Stimulated activated CD4-positive, alpha-beta T cell treated with anti-CD3 and anti-CD28 coated beads, Interleukin-1b, Interleukin-23, amount 100 ng/mL, for 24 hours (primary cell): ENCODE measurements at places on chromosomes 13 and 19.

DNA sequence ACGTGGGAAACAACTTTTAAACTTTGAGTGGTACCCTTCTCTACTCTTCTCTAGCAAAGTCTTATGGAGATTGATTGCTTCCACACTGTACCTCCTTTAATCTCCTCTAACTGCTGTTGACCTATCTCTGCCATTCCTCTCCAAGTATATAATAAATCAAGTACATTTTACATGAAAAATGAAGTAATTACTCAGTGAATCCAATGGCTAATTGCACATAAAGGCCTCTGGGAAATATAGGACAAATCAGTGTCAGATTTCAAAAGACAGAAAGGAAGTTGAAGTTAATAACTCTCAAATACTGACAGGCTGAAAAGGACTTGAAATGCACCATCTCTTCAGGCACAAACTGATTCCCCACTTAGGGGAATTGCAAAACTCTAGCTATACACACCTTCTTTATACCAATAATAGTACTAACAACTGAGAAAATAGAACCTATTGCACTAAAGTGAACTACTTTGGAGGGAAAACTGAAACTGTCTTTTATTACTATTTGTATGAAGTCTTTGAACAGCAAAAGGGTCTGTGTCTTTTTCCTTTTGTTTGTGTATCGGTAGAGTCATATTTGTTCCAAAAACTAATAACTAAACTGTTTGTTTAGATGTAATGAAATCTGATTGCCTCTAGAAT is 701.1 kb downstream of the PCDH9 start:
- DNase-seq: no peak

- no peak for DNase-seq
These were observed 152.1 kb downstream of the DACH1 start for GRCh38 chr13:71714802-71715375.

GRCh38 chr13:86907156-86907555 is 764.0 kb upstream of the SLITRK5 start:
- DNase-seq: no peak

DNA sequence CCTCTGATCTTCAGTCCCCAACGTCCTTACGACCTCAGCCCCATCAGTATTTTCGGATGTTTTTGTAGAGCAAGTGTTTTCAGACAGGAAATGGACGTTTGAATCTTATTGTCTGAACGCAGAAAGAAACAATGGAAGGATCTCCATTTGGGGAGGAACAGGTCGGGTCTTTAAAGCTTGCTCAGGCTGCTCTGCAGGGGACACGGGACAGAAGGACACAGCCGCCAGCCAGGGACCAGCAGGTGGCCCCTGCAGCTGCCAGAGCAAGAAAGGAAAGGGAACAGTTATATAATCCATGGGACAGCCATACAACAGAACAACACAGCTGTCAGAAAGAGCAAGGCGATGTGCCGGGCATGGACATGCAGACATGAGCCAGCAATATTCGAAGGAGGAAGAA is 18.5 kb upstream of the IGLON5 start:
- no peak for DNase-seq

DNA sequence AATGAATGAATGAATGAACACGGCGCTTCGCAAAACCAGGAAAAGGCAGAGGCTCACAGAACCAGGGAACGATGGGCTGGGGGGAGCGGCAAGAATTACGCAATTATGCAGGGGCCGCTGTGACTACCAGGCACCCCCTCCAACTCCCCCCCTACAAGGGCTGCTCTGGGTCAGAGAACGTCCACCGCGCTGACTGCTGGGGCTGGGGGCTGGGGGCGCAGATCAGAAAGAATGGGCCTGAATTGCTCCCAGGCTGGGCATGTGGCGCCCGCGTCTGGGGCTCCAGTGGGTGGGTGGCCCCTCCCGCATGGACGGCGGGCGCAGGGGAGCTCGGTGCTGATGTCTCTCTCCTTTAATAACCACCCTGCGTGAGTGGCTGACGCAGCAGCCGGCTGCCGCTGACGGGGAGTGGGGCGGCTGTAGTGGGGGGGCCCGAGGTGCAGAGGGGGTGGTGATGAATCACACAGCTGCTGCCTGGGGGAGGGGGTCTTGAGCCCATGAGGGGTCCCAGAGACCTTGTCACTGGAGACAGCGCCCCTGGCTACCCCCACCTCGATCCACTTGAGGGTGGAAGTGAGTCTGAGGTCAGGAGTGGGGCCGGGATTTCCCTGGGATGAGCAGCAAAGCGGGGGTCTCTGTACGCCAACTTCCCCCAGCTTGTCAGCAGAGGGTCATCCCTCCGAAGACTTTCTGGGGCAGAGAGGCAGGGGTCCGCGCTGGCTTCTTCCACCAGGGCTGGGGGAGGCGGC is 1.5 kb upstream of the CIRBP start:
- no peak for DNase-seq

GRCh38 chr13:110590577-110590976 is 24.8 kb upstream of the NAXD start:
- no peak for DNase-seq

DNA sequence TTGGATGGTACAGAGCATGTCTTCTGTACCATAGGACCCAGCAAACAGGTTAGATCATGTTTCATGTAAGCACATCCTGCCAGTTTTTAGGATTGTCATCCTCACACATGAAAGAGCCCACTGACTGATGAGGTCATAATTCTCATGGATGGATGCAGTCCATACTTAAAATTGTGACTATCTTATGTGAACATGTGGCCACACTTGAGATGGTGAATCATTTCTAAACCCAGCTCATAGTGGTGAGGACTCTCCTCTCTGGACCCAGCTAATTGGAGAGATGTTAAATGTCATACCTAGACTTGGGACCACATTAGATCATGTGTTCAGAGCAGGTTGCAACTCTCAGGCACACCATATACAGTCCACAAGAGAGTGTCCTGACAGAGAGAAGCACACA is 24.8 kb upstream of the ZNF254 start:
- no peak for DNase-seq

DNA sequence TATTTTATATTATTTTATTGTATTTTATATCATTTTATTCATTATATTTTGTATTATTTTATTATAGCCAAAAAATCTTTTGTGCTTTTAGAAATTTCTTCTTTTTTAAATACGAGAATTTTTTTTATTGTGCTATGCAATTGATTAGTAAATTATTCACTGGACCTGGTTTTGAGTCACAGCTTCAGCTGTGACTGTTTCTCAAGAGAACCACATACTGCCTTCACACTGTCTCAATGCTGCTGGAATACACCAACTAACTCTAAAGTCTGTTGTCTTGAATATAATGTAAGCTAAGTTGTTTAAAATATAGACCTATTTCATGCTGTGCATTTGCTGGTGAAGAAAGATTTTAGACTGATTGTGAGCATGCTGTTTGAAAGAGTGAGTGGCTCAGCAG is 423.6 kb downstream of the NDFIP2 start:
- DNase-seq: no peak

DNA sequence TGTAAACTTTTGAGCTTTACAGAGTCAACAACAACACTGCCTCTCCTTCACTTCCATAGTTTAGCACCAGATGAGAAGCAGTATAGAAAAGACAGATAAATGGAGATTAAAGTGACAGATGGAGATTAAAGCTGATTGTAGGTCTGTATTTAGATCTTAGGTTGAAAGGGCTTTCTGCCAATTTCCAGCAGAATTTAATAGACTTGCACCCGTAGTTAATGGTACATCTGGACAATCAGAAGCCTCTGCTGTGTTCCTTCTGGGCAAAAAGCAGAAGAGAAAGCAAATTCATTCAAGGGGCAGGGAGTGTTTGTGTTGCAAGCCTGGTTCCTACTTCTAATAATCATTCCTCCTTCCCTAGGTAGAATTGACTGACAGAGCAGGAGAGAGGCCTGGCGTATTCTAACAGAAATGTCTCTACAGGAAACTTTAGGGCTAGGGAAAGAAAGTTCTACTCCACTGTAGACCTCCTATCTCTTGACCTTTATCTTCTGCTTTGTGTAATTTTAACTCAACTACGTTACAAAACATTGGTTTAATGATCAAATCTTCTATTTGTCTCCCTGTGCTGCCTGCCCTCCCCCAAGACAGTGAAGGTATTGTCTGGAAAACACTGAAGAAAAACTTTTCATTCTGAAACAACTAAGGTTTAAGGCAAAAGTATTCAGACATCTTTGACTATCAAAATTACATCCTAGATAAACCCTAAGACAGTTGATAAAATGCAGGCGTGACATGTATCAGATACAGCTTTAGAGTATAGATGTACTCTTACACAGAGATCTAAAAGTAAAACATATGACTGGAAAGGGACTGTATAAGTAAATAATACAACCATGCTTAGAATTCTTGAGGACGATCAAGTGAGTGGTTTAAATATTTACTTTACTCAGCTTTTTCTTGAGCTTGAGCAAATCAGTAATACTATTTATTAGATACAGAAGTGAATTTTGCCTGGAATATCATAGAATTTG is 44.4 kb downstream of the GPC6 start:
- DNase-seq: no peak

DNA sequence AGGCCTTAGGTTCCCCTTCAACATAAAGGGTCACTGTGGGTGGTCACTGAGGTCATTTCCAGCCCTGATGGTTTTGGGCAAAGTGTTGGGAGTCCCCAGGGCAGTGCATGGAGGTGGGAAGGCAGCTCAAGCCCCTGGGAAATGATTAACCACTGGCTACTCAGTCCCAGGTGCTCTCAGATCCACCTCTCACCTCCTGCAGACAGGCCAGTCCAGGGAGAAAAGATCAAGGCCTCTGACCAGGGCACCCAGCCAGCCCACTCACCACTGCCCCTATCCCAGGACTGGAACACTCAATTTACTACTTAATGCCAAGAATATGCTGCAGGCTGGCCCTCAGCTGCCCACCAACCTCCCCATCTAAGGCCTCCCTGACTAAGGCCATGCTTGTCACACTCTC is 1307.9 kb downstream of the UQCRFS1 start:
- no peak for DNase-seq

- DNase-seq: no peak
These were observed 60.4 kb downstream of the WDFY2 start for GRCh38 chr13:51644654-51645053.

DNA sequence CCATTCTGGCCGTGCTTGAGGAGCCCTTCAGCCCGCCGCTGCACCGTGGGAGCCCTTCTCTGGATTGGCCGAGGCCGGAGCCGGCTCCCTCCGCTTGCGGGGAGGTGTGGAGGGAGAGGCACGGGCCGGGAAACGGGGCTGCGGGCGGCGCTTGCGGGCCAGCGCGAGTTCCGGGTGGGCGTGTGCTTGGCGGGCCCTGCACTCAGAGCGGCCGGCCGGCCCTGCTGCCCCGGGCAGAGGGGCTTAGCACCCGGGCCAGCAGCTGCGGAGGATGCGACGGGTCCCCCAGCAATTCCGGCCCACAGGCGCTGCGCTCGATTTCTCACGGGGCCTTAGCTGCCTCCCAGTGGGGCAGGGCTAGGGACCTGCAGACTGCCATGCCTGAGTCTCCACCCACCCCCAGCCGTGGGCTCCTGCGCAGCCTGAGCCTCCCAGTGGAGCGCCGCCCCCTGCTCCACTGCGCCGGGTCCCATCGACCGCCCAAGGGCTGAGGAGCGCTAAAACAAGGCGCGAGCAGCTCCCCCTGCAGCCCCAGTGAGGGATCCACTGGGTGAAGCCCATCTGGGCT is 76.5 kb downstream of the PCDH20 start:
- no peak for DNase-seq

- no peak for DNase-seq
These were observed 621.4 kb downstream of the DIAPH3 start for GRCh38 chr13:59542303-59542702.

DNA sequence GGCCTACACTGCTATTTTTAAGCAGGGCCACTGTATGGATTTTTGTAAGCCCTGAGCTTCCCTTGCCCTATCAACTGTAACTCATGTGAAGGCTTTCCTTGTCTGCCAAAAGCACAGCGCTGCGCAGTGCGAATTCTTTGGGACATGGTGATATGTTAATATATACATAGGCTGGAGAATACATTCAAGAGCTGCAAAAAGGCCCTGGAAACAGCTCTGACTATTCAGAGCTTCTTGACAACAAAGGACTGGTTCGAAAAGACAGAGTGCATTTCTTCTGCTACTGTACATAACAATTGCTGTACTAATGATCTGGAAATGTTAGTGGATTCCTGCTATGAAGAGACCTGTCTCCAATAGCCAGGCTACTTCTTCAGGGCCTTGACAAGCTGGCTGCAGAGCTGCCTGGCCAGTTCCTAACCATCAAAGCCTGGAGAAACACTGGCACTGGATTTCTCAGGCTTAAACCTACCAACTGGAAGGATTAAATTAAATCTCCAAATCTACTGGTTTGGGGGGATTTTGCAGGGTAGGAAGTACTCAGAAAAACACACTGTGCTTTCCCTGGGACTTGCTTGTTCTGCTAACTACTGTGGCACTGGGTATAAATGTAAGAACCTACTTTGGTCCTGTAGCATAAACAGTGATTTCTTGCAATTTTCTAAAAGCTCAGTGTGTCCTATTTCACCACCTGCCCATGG is 246.9 kb downstream of the DNAJC15 start:
- DNase-seq: no peak

DNA sequence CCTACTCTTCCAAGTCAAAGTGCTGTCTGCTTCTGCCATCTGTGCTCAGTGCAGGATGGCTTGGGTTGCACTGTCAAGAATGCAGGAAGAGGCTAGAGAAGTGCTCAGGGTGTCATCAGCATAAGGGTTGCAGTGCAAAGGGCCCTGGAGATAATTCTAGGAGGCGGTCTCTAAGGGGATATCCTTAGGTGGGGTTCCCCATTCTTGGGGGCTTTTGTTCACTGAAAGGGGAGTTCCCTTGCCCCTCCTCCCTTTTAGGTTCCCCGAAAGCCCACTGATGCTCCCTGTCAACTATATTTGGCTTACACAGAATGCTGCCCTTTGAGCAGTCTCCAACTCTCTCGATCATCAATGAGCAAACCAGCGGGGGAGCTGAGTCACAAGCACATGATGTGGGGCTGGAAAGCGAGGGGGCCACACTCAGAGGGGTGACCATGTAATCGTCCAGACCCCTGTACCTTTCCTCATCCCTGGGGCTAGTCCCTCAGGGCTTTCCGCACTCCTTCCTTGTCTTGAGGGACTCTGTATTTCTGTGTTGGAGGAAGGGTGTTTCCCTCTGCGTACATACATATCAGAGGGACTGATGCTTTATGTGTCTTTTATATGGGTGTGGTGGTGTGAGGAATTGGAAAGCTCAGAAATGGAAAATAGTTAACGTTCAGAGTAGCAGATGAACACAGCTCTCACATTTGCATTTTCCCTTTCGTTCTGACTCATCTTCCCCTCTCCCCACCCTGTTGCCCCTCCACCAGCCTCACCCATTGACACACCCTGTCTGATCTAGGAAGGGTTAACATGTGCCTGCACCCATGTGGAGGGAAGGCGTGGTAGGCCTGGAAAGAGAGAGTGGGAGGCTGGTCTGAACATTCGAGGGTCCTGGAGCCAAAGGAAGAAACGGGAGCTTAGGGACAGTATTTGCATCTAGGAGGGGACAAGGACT is 6.7 kb downstream of the ZBTB32 start:
- peak; percentile 35 for DNase-seq

DNA sequence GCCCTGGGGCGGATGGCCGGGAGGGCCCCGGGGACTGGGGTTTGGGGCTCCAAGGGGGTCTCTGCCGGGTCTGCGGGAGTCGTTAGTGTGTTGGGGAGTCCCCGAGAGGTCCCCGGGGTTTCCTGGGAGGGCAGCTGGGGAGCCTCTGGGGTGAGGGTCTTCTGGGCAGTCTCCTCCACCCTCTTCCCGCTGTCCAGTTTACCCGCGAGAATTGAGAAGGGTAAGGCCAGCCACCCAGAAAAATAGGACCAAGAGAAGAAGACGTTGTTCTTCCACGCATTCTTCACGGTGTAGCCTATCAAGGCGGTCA is 1.0 kb upstream of the ETFB start:
- DNase-seq: no peak
